Posterior vena cava (tissue), 2 donors: ENCODE measurements at places on chromosomes 6 and 20.

DNA sequence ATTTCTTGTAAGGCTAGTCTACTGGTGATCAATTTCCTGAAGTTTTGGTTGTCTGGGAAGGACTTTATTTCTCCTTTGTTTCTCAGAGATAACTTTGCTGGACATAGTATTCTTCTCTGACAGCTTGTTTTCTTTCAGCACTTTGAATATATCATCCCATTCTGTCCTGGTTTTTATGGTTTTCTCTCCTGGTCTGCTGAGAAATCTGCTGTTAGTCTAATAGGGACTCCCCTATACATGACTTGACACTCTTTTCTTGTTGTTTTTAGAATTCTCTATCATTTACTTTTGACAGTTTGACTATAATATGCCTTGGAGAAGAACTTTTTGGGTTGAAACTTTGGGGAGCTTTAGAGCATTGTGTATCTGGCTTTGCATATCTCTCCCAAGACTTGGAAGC lies 112.5 kb downstream of the PRL start:
- no peak for DNase-seq

DNA sequence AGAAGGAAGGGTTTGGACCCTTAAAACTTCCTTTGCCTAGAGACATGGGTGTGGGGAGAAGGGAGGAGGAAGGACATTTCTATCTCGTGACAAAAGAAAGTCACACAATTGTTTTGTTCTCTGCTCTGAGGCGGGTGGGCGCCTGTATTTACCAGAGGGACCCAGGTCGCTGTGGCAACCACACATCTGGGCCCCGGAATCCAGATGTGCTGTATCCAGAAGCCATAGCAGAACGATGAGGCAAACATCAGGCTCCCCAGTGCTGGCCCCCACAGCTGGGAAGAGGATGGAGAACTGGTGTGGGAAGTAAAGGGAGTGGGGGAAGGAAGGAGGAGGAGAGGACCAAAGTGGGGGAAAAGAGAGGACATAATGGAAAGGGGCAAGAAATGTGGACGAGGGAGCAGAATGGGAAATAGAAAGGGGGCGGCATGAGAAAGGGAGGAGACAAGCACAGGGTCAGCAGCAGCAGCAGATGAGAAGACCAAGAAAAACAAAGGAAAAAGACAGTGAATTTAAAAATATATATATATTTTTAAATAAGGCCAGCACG lies 3.4 kb upstream of the TNXB start:
- DNase-seq, result no peak

DNA sequence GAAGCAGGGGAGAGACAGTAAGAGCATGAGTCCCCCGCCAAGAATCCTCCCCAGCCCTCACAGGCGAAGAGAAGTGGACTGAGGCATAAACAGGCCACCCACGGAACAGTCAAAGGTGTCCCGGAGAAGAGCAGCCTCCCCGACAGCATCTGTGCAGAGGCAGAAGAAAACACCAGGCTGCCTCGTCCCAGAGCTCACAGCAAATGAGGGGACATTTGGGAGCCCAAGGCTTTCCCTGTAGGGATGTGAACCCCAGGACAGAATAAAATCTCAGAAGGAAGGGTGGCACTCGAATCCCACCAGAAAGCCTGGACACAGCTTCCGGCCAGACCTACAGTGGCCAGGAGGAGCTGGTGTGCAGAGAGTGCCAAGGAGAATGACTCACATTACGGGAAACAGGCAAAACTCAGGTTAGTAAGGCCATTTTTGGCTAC lies 90.4 kb downstream of the DLL1 start:
- DNase-seq, result no peak

- DNase-seq, result no peak
Observed at GRCh38 chr20:16206817-16207216, 366.4 kb downstream of the KIF16B start.

DNA sequence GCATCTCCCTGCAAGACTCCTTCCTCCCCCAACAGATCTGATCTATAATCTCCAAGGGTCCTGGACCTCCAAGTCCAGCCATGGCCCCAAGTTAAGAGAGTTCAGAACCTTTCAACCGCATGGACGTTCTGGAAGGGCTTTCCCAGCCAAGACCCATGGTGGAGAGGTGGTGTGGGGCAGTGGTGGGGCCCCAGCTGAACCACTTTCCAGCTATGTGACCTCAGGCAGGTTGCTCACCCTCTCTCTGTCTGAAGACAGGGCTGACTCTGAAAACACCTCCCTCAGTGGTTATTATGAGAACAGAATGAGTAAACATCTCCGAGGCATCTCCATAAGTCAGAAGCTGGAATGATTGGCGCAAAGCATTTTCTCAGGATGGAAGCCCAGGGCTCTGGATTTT lies 887 bp downstream of the CLPS start:
- no peak for DNase-seq

DNA sequence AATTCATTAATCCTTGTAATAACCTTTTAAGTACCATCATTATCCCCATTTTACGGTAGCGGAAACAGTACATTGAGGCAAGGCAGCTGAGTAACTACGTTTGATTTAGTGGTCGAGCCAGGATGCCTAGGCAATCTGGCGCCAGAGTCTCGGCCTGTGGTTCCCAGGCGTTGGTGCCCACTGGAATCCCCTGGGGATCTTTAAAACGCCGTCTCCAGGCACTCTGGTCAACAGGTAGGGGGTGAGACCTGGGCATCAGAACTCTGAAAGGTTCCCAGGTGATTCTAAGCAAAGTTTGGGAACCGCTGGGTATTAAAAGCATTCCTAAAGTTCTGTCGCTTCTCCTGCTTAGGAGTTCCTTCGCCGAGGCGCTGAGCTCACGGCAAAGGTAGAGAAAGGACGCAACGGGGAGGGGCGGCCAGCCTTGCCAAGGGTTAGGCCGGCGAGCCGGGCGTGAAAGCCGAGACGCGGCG lies 939 bp downstream of the DTNBP1 start:
- no peak for DNase-seq

DNA sequence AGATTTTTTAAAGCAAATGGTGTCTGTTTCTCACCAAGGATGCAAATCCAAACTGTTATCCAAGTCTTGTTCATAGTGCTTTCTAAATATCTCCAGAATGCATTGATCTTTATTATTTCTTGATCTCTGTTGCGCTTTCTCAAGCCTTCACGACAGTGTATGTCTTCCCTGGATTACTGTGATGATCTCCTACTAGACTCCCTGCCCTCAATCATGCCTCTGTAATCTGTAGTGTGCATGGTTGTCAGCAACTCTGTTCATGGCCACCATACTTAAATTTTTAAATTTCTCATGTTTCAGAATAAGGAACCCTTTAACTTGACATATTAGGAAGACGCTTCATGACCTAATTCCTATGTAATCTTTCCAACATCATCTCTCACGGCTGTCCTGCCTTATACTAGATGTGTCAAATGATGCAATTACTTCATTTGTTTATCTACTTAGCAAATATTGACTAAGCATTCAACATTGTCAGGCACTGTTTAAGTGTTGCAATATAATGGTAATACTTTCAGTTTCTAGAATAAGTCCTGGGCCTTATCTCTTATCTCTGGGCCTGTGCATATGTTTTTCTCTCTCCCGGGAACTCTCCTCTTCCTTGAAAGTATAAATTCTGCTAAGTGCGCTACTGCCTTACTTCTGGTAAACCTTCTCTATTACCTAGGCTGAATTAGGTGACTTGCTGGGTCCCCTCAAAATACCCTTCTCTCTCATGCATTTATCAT lies 25.6 kb upstream of the AHI1 start:
- DNase-seq, result no peak

GRCh38 chr6:139271056-139271455 lies 20.7 kb downstream of the TXLNB start:
- DNase-seq, result no peak

- no peak for DNase-seq
Observed at GRCh38 chr20:37463726-37464494, 57.1 kb upstream of the NNAT start.

DNA sequence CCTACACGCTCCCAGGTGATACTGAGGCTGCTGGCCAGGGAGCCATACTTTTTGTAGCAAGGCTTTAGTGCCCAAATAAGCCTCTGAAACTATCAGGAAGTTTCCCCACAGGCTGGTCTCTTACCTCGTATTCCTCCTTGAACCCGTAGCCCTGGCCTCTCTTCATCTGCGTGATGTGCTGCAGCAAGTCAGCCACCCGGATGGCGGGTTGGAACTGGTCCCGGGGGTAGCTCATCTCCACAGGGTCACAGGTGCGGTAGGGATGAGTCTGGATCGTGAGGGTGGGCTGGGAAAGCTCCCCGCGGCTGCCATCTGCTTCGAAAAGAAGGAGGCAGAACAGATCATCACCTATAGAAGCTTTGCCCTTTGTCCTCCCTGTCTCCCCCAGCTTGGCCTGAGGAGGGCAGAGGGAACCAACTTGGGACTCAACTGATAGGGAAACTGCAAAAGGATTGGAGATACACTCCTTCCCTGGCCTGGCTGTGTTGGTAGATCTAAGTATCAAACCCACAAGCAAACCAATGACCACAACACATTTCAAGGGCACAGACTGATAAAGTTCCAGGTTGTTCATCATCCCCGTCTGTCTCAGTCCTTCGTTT lies 543.2 kb upstream of the CHD6 start:
- no peak for DNase-seq

- DNase-seq, result no peak
Observed at GRCh38 chr6:5674141-5674540, 332.6 kb downstream of the NRN1 start.

DNA sequence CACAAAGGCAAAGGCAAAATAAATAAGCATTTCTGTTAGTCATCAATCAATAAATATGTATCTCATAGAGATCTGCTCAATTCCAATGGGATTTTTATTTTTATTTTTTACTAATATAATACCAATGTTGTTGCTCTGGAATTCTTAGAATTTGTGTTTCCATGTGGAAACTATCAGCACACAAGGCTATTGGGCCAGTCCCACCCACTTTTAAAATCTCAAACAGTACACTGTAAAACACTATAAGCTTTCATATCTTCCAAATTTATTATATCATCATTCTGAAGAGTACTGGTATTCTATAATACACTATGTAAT lies 563.8 kb upstream of the MARCKS start:
- DNase-seq, result no peak

DNA sequence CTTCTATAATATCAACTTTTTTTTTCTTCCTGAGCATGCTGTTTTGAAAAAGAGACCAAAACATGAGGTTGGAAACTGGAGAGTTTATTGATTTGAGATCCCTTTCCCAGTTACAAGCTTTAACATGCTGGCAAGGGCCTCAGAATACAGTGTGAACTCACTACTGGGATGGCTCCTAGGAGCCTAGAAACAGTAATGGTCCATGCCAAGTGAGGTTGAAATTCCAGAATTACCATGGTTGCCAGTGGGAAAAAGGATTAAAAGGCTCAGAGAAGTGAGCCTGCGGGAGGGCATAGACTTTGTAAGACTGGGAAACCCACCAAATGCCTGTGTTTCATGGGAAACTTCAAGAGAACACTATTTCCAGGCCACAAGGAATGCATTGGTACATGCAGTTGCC lies 28.9 kb upstream of the SLC22A3 start:
- no peak for DNase-seq

DNA sequence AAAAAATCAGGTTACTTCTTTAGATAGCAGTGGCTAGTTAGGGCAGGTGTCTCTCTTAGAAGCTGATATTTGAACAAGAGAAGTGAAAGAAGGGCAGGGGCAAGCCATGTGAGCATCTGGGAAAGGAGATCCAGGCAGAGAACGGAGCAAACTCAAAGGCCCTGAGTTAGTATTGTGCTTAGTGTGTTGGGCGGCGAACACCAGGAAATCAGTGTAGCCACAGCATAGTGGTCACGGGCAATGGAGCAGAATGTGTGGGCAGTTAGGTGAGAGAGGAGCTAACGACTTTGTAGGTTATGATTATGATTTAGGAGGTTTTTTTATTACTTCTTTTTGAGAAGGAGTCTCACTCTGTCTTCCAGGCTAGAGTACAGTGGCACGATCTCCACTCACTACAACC lies 229.3 kb downstream of the TMEM242 start:
- DNase-seq, result no peak

GRCh38 chr6:80316686-80317231 lies 210.3 kb downstream of the BCKDHB start:
- DNase-seq, result no peak

DNA sequence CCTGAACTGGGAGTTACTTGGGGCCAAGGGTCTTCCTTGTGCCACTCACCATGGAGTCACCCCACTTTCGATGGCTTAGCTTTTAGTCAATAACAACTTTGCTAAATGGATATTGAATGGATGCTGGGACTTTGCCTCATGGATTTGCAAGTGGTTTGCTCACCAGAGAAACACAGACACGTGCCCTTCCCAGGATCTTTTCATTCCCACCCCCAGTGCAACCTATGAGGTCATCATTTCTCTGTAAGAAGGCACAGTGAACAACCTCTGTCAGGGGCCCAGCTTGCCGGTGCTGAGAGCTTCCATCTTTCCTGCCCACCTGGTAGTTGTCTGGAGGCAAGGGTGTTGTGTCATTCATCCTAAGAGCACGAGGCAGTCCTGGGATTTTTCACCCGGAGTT lies 256.8 kb upstream of the PMEPA1 start:
- no peak for DNase-seq

DNA sequence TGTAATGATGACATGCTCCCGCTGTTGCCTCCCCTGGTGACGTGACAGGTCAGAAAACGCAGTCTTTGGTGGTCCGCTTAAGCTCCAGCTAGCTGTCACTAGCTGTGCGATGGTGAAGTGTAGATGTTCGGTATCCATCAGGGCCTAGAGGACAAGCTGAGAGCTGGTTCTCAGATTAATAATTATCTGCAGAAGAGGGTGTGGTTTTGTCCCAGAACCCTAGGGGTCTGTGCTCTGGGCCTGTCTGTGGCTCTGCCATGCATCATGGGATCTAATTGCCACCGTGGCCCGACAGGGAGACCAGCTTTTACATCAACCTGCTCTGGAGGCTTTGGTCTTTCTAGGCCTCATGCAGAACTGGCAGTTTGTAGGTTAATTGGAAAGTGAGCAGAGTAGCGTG lies 34.1 kb downstream of the ERMARD start:
- DNase-seq, result no peak
